Occipital lobe (tissue), 3 donors: ENCODE measurements at places on chromosomes 2 and 18. TPM values are rescaled to one million over a fixed set of nuclear protein-coding genes. Genes with fewer than 3 reads are reported as not detected.

Gene SH2D6
- 0.47 TPM for total RNA-seq

Gene VWA3B
- total RNA-seq, result 0.31 TPM

Gene GCKR
- 0.16 TPM for total RNA-seq

Gene GKN1
- not detected for total RNA-seq

Gene EIF5B
- 16.2 TPM for total RNA-seq

Gene GKN2
- total RNA-seq, result not detected

Gene SH3RF3
- total RNA-seq, result 12.3 TPM

Gene DNAJC5G
- total RNA-seq, result not detected

Gene GFPT1
- total RNA-seq, result 79.4 TPM

Gene POTEC
- not detected for total RNA-seq

Gene HOXD11
- not detected for total RNA-seq
